ENCODE measurements at places on chromosomes 11 and 22.

DNA sequence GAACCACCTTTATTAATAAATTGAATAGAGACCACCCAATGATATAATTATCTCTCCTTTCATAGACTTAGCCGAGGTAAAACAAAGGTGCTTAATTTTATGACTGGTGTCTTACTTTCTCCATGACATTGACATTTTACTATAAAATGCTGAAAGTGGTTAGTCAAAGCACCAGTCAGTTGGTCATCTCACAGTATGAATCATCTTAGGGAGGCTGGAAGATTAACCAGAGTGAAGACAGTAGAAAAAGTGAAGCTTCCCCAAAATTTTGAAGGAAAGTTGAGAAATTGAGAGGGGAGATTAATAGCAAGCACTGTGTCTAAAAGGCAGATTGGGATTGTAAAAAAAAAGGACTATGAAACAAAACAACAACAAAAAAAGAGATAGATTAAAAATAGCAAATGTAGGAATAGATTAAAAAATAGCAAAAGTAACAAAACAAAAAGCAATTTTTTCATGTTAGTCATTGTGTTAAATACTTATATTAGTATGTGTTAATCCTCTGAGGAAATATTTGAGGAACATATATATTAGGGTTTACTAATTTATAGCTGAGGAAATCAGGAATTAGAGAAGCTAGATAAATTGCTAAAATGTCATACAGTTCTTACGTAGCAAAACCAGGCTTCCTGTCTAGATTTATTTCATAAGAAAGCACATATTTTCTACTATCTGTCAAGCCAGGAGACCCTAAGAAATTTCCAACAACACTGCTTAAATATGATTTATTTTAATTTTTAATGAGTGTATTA is 557.3 kb upstream of the ANO5 start:
- no peak for DNase-seq

GRCh38 chr11:112185883-112186282 is 10.6 kb downstream of the BCO2 start:
- no peak for DNase-seq

- no peak for DNase-seq
Observed at GRCh38 chr11:113596658-113597057, 109.5 kb downstream of the TMPRSS5 start.

- DNase-seq: no peak
Observed at GRCh38 chr11:17898782-17899181, 114.1 kb downstream of the SERGEF start.

DNA sequence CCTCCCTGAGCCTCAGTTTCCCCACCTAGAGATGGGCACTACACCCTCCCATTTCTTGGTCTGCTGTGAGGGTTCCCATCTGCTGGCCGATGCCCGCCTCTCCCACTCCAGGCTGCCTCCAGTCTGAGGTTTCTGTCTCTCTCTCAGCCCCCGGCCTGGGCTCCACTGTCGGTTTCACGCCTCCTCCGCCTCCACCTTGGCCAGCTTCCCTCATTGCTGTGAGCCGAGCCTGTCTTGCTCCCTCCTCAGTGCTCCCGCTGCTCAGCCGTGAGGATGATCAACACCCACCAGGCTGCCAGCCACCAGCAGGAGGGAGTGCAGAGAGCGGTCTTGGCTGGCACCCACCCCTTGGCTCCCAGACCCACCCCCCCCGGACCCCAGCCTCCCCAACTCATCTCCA is 61.0 kb downstream of the CYTH4 start:
- no peak for DNase-seq

- DNase-seq: no peak
Observed at GRCh38 chr11:116960930-116961329, 123.5 kb upstream of the APOA1 start.

- DNase-seq: no peak
Observed at GRCh38 chr22:39427751-39428596, 28.4 kb downstream of the TAB1 start.

DNA sequence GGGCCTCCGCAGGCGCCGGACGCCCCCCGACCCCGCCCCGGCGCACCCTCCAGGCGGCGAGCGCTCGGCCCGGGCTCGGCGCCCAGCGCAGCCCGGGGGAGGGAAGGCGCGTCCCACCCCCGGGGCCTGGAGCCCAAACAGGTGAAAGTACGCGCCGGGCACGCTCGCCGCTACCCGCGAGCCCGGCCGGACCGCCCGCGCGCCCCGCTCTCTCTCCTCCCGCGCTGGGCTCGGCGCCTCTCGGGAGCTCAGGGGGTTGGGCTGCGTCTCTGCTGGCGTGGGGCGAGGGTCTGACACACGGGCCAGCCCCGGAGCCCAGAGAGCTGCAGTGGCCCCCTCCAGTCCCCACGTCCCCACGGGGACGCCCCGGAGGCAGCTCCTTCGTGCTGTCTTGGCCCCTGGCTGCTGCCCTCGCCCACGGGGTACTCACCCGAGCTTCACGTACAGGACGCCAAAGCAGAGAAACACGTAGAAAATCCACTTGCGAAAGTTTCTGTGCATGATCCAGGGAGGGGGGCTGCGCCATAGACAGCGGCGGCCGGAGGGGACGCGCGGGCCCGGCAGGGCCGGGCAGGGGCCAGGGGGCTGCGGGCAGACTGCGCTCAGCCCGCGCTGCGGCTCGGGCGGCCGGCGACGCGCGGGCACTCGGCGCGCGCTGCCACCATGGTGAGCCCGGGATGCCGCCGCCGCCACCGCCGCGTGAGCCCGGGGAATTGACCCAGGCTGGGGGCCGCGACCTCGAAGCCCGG is 534 bp downstream of the WNT7B start:
- no peak for DNase-seq

GRCh38 chr11:27228232-27228905 is 134.6 kb downstream of the CCDC34 start:
- DNase-seq: no peak

GRCh38 chr22:50396751-50397370 is 53.7 kb downstream of the PPP6R2 start:
- DNase-seq: no peak
